ENCODE measurements at places on chromosomes 16 and 17.

DNA sequence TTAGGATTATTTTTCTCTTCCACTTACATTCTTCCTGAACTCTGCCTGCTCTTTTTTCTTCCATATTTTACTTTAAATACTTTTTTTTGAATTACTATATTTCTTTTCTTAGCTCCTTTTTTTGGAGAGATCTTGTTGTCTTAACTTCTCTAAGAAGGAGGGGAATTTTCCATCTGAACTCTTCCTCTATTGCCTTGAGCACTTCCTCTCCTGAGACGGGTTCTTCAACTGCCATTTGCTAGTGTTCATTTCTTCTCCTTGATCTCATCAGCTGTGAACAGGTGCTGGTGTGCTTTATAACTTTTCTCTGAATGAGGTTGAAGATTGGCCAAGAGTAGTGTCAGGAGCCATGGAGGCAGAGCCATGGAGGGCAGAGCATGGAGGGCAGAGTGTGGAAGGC is 15.1 kb upstream of the CD300LD start:
- DNase-seq: no peak

GRCh38 chr17:14790521-14790920 is 474.6 kb downstream of the PMP22 start:
- no peak for DNase-seq

- no peak for DNase-seq
Observed at GRCh38 chr16:71867939-71868338, 16.0 kb downstream of the ZNF821 start.

DNA sequence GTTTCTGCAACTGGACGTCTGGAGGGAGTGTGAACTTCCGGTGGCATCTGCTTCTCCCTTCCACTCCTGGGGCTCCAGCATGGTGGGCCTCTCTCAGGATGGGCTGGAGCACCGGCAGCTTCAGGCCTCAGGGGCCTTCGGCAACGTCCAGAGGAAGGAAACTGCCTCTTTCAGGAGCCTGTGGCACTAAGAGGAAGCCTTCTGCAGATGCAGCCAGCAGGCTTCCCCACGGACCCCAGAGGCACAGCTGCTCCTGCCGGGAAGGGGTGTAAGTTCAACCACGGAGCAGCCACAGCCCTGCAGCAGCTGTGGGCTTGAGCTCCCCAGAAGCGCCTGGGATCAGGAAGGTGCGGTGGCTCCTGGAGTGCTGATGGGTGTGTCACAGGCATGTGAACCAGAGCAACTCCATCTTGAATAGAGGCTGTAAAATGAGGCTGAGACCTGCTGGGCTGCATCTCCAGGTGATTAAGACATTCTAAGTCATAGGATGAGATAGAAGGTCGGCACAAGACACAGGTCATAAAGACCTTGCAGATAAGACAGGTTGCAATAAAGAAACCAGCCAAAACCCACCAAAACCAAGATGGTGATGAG is 50.8 kb upstream of the KLHDC4 start:
- no peak for DNase-seq

GRCh38 chr16:27269300-27270150 is 953 bp upstream of the NSMCE1 start:
- no peak for DNase-seq

DNA sequence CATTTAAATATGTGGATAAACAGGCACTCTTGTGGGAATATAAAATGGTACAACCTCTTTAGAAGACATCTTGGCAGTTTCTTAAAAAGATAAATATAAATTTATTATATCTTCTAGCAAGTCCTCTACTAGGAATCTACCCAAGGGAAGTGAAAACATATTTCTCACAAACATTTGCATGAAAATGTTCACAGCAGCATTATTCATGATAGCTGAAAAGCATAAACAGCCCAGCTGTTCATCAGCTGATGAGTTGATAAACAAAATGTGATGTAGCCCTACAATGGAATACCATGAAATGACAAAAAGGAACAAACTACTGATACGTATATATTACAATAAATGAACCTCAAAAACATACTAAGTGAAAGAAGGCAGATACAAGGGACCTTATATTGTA is 12.0 kb downstream of the DGKE start:
- DNase-seq: no peak

- DNase-seq: no peak
Observed at GRCh38 chr16:5073279-5073629, 1.6 kb downstream of the ALG1 start.

DNA sequence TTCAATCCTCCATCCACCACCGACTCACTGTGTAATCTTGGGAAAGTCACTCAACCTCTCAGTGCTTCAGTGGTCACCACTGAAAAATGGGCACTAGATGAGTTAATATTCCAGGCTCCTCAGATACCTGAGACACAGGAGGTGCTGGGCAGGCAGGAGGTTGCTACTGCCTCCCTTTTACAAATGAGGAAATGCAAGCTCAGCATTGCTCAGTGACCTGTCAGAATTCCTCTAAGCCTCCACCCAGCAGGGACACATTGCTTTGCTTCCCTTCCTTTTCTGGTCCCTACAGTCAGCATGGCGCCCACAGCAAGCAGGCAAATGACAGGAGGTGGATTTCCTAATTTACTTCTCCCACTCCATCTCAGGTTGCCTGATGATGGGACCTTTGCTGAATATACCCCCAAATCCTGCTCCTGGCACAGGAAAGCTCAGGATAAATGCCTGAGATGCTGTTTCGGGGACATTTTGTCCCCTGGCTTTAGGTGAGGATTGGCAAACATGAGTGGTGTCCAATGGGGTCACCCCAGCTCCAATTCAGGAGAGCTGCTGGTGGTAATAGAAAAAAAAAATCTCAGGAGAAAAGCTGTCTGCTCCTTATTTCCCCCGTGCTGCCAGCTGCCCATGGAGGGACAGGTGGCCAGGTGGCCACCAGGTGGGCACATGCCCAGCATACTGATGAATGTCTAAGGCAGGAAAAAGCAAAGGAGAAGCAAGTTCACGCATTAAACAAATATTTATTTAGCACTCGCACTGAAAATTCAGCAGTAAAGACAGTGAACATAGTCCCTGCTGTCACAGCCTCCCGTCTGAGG is 5.0 kb upstream of the KRT13 start:
- no peak for DNase-seq

DNA sequence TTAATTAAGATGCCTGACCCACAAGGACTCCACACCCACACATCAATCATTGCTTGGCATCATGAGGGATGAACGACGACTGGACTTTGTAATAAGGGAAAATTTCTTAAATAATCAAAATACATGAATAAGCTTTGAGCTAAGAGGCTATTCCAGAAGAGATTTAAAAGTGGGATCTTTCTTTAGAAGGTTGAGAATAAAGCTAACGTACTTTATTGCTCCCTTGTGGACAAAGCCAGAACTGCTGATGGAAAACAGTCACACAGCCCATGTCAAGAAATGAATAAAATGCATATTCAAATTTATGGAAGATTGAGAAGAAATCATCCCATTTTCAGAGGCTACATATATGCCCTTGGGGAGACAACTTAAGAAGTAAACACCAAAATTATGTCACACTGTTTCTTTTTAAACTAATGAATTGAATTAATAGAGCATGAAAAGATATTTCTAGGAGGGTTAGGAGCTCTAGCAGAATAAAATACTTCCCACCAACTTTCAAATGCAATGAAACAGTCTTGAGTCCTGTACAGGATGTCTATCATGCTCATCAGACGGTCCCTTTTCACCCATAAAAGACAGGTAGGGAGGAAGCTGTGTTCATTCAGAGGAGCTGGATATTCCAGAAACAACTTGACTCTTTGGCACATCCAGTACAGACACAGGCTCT is 60.2 kb upstream of the PHOSPHO1 start:
- DNase-seq: peak; percentile 1

GRCh38 chr16:57574646-57575467 is 32.4 kb downstream of the ADGRG5 start:
- DNase-seq: no peak

DNA sequence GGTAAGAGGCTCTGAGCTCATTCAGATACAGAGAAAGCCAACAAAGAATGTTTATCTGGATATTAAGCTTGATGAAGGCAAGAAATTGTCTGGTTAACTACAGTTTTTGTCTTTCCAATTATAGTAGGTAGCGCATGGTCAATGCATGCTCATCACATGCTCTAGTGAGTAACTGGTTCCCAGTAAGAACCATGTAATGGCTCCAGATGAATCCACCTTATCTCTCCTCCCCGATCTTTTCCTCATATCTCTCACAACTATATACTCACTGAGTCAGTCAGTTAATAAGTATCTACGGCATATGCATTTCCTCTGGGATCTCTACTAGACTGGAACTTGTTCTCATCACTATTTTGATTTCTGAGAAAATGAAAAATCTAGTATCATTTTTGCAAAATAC is 340.7 kb upstream of the DYNLRB2 start:
- no peak for DNase-seq

DNA sequence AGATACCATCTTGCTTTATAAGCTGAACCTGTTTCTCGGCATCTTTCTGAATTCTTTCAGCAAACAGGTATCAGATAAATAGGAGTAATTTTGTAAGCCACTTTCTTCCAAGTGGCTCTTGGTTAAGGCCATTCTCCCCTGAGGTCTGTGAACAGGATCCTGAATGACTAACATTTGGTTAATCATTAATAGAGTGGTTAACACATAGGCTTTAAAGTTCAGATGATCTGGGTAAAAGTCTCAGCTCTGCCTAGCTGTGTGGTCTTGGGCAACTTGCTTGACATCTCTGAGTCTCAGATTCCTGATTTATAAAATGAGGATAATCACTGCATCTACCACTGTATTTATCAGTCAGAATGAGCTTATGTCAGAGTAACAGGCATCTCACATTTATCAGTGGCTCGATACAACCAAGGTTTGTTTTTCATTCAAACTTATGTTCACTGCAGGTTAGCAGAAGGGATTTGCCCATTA is 44.4 kb upstream of the ANKFN1 start:
- DNase-seq: no peak

GRCh38 chr17:70767102-70767701 is 597.9 kb downstream of the KCNJ2 start:
- DNase-seq: no peak

- DNase-seq: no peak
Observed at GRCh38 chr17:11499881-11500280, 98.4 kb upstream of the DNAH9 start.

DNA sequence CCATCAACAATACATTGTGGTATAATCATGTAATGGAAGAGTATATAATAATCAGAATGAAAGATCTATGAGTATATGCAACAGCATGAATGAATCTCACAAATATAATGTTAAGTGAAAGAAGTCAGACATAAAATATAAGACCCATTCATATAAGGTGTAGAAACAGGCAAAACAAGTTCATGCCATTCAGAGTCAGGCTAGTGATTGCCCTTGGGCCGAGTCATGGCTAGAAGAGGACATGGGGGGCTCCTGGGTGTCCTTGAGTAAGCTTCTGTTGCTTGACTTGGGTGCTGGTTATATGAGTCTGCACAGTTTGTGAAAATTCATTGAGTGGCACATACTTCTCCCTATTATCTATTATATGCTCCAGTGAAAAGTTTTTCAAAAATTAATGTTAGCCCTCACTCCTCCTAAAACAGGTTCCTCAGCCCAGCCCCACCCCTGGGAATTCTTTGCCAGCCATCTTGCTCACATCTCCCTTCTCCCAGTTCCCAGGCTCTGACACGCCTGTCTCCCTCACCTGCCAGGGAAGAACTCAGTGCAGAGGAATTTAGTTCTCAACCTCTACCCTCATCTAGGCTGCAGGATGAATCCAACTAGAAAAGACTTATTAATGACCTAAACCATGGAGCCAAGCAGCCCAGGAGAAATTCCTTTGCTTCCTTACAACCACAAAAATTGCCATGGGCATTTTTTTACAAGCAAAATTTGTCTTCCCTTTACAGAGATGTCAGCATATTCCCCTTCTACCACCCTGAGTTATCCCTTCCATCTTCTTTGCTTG is 52.4 kb upstream of the NFAT5 start:
- peak; percentile 91 for DNase-seq

DNA sequence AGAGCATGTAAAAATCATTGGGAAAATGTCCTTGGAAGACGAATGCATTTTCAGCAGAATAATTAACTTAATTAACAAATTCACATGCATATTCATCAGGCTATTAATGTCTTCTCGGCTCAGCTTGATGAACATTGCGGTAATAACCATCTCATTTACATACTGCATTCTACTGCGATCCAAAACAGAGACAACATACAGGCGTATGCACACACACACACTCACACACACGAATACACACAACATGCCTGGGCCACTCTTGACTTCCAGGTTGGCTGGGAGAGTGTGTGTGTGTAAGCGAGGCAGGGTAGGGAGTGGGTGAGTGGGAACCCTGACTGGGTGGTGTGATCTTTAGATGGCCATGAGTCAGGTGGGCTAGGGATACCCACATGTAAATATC is 44.7 kb downstream of the NEUROD2 start:
- no peak for DNase-seq

DNA sequence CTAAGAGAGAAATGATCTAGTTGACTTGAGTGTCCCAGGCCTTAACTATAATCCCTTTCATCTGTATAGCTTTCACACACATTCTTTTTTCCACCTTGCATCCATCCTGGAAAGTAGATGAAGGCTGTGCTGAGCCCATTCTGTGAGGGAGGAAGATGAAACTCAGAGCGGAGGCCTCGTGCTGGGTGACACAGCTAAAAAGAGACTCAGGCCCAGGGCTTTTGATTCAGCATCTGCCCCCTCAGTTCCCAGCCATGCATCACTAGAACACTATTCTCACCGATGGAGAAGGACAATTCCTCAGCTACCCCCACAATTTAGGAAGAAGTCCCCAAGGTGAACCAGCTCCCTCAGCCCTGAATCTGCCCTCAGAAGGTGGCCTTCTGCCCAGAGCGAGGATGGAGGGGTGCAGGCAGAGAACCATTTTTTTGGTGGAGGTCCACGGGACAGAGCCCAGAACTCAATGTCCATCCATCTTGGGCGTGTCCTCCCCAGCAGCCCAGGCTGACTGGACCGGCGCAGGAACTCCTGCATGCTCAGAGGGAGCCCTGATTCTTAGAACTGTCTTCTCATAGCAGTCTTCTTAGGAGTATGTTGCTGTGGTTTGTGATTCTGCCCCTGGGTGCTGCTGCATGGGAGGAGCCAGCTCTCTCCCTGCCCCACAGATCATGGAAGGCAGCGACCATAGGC is 5.8 kb upstream of the MYCBPAP start:
- no peak for DNase-seq

DNA sequence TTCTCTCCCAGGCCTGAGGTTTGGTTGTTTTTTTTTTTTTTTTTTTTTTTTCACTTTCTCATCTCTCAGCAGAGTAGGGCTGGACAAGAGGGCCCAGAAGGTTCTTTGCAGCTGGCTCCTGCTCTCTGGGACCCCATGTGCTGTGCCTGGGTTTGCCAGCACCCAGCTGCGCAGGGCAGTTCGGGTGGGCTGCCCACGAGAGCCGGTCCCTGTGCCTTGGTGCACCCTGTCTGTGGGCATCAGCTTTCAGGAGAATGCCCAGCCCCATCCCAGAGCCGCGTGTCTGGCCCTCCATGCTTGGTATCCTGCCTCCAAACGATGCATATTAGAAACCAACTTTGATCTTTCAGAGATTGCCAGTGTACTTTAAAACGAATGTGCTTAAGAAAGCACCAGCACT is 15.0 kb upstream of the GSE1 start:
- DNase-seq: no peak
